ENCODE measurements at places on chromosomes 4 and X. TPM values are rescaled to one million over a fixed set of nuclear protein-coding genes. Genes with fewer than 3 reads are reported as not detected.

SPANXA2 gene
- not detected for polyA plus RNA-seq

- H3K27me3 ChIP-seq, result no peaks in the 10 kb centered on the region
- no peak overlapping the region for H3K27ac ChIP-seq
Observed at GRCh38 chrX:135543924-135544323, 23.5 kb downstream of the INTS6L start.

- H3K27me3 ChIP-seq, result no peaks in the 10 kb centered on the region
- H3K4me1 ChIP-seq, result no peaks in the 10 kb centered on the region
- no peaks in the 10 kb centered on the region for H3K36me3 ChIP-seq
- no peak overlapping the region for H3K4me3 ChIP-seq
Observed at GRCh38 chr4:152606753-152607152, 70.9 kb upstream of the FBXW7 start.

GRCh38 chr4:20983763-20984575, 283.7 kb downstream of the PACRGL start:
- no peak for DNase-seq
- no peak overlapping the region for H3K27ac ChIP-seq
- no peaks in the 10 kb centered on the region for H3K36me3 ChIP-seq
- H3K27me3 ChIP-seq, result no peaks in the 10 kb centered on the region
- no peaks in the 10 kb centered on the region for H3K4me1 ChIP-seq

EXOC1L gene
- polyA plus RNA-seq, result not detected

IL13RA2 gene
- polyA plus RNA-seq, result not detected

DNA sequence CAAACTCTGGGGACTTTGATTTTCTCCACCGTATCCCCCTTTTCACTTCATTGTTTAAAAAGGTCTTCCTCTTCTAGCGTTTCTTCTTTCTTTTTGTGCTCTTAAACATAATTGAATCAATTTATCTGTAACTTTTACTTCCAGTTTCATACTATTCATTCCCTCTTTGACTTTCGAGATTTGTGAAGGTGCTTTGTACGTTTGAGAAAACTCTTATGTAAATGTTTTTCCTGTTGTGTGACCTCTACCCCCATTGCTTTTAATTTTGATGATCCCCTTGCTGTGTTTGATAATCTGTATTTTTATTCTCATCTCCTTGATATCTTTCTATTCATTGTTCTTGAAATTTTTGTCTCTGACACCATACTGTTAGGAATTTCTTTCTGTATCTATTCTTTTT, 4.8 kb downstream of the USP38 start:
- H3K4me1 ChIP-seq, result peaks cover 49% of the 10 kb centered on the region
- no peak for DNase-seq
- no peaks in the 10 kb centered on the region for H3K27me3 ChIP-seq
- H3K4me3 ChIP-seq, result no peak overlapping the region
- peak overlapping the region; percentile 52 for H3K27ac ChIP-seq
- H3K36me3 ChIP-seq, result peaks cover 53% of the 10 kb centered on the region

GRCh38 chr4:95017305-95018064, 259.7 kb downstream of the BMPR1B start:
- no peak overlapping the region for H3K4me3 ChIP-seq
- no peak overlapping the region for H3K27ac ChIP-seq
- no peak for DNase-seq
- no peaks in the 10 kb centered on the region for H3K27me3 ChIP-seq
- H3K4me1 ChIP-seq, result no peaks in the 10 kb centered on the region
- no peaks in the 10 kb centered on the region for H3K36me3 ChIP-seq

TSC22D3 gene
- polyA plus RNA-seq, result 171 TPM

RENBP gene
- polyA plus RNA-seq, result 139 TPM

TMEM128 gene
- polyA plus RNA-seq, result 35.1 TPM

COPS4 gene
- polyA plus RNA-seq, result 16.0 TPM

- H3K27ac ChIP-seq, result no peak overlapping the region
- no peaks in the 10 kb centered on the region for H3K36me3 ChIP-seq
- no peak for DNase-seq
- no peaks in the 10 kb centered on the region for H3K27me3 ChIP-seq
Observed at GRCh38 chr4:154982187-154983047, 201.3 kb downstream of the RBM46 start.

PPP3CA gene
- 8.9 TPM for polyA plus RNA-seq

GRCh38 chr4:47668810-47669408, 169.0 kb downstream of the CORIN start:
- H3K4me3 ChIP-seq, result no peak overlapping the region
- H3K27me3 ChIP-seq, result no peaks in the 10 kb centered on the region
- no peaks in the 10 kb centered on the region for H3K4me1 ChIP-seq
- peak; percentile 15 for DNase-seq
- H3K27ac ChIP-seq, result no peak overlapping the region

AMER1 gene
- 0.02 TPM for polyA plus RNA-seq

MAGEA2 gene
- not detected for polyA plus RNA-seq

- H3K4me3 ChIP-seq, result no peak overlapping the region
- no peak overlapping the region for H3K27ac ChIP-seq
- no peaks in the 10 kb centered on the region for H3K27me3 ChIP-seq
- no peaks in the 10 kb centered on the region for H3K4me1 ChIP-seq
- no peaks in the 10 kb centered on the region for H3K36me3 ChIP-seq
Observed at GRCh38 chrX:11792461-11793421, 34.7 kb downstream of the MSL3 start.

MUC7 gene
- polyA plus RNA-seq, result not detected

DUSP9 gene
- polyA plus RNA-seq, result not detected

- no peaks in the 10 kb centered on the region for H3K27me3 ChIP-seq
- H3K4me3 ChIP-seq, result no peak overlapping the region
- no peak overlapping the region for H3K27ac ChIP-seq
- H3K4me1 ChIP-seq, result no peaks in the 10 kb centered on the region
- no peak for DNase-seq
Observed at GRCh38 chrX:25043192-25043591, 27.4 kb upstream of the ARX start.

DNA sequence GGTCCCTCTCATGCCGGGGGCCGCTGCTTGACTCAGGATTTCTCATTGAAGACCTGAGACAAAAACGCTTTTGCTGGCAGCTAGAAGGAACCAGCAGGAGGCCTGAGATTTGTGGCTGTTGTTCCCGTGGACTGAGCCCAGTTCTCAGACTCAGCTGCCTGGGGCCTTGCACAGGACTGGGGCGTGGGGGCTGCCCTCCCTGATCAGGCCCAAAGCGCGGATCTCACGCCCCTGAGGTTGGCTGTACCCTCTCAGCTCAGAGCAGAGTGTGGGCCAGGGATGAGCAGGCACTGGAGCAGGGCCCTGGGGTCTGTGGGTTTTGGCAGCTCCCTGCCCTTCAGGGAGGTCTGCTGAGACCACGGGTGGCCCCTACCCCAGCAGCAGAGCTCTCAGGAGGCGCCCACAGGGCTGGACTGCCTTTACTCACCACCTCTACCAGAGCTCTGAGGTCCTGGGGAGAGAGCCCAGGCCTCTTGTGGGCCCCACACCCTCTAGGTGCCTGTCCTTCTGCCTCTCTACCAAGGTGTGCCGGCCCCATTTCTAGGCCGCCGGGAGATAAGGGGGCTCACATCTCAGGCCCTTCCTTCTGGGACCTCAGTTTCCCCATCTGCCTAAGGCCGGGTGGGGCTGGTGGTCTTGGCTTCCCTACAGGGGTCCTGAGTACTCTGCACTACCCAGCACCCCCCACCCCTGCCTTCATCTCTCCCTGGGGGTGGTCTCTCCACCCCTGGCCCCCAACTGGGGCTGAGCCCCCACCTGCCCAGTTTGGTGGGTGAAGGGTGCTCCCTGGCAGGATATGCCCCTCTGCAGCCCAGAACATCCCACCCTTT, 5.6 kb downstream of the MSANTD1 start:
- no peaks in the 10 kb centered on the region for H3K4me1 ChIP-seq
- DNase-seq, result no peak
- H3K27ac ChIP-seq, result no peak overlapping the region
- no peak overlapping the region for H3K4me3 ChIP-seq
- H3K36me3 ChIP-seq, result no peaks in the 10 kb centered on the region
- no peaks in the 10 kb centered on the region for H3K27me3 ChIP-seq

DNA sequence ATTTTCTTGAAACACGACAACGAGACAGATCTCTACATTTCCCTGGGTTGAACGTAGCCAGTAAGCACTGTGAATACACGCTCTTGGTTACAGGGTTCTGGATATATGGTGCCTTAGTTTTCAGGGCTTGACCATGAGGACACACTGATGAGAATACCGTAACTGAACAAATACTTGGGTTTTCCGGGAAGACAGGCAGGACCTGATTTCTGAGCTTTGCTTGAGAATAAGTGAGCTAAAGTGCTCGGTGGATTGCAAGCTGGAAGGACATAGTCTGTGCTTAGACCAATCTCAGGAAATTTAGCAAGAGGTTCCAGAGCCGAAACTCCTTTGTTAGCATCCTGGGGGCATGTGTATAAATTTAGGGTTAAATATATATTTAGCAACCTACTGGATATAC, 876 bp upstream of the TACR3 start:
- H3K27me3 ChIP-seq, result peaks cover 7% of the 10 kb centered on the region
- H3K4me1 ChIP-seq, result no peaks in the 10 kb centered on the region
- H3K4me3 ChIP-seq, result no peak overlapping the region
- no peak for DNase-seq

STBD1 gene
- 1.5 TPM for polyA plus RNA-seq

TET2 gene
- polyA plus RNA-seq, result 22.6 TPM

FGB gene
- not detected for polyA plus RNA-seq

DNA sequence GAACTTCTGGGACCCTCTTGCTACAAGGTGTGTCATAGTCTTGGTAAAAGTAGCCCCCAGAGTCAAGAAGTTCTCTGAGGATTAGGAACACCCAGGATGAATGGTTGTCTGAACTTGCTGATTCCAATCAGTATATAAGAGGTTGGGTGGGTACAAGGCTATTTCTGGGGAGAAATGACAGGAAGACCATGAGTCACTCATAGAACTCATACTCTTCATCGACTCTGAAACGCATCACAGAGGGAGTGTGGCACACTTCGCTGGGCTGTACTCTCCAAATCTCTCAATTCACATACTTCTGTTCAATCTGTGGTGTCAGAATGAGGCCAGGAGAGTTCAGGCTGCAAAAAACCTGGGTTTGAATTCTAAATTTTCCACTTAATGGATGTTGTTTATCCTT, 193.2 kb upstream of the LEF1 start:
- H3K27me3 ChIP-seq, result no peaks in the 10 kb centered on the region
- no peaks in the 10 kb centered on the region for H3K36me3 ChIP-seq
- no peak overlapping the region for H3K27ac ChIP-seq
- H3K4me1 ChIP-seq, result no peaks in the 10 kb centered on the region
- no peak overlapping the region for H3K4me3 ChIP-seq

DNA sequence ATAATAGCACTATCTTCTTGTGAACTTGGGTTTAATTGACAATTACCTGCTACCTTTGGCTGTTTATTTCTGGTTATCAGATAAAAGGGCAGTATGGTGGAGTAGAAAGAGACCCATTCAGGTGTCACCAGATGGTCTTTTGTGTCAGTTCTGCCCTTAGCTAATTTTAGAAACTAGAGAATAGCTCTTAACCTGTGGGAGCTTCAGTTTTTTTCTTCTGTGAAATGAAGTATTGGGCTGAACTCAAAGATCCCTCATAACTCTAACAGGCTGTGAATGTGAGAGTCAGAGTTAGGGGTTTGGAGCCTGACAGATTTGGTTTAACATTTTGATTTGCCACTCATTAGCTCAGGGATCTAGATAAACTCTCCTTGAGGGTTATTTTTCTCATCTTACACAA, 335.2 kb downstream of the PPP1R2C start:
- no peaks in the 10 kb centered on the region for H3K27me3 ChIP-seq
- no peaks in the 10 kb centered on the region for H3K4me1 ChIP-seq
- no peak for DNase-seq
- H3K27ac ChIP-seq, result no peak overlapping the region
- no peak overlapping the region for H3K4me3 ChIP-seq

- no peak overlapping the region for H3K4me3 ChIP-seq
- no peaks in the 10 kb centered on the region for H3K27me3 ChIP-seq
- DNase-seq, result peak; percentile 32
Observed at GRCh38 chr4:25767877-25768725, 94.7 kb downstream of the SEL1L3 start.

DNA sequence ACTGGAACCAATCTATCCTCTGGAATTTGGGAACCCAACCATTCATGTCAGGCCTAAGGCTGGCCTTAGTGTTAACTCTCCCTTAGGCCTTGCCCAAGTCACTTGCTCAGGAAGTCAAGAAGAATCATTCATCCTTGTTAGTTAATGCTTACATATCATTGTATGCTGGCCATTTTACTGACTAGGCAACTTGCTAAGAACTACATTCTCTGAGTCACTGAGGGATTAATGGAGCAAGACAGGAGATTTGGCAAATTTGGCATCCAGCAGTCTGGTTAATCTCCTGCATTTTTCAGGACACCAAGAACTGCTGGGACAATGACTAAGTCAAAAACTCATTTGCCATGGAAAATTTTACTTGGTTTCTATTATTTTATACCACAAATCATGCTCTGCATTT, 115.8 kb upstream of the DDIT4L start:
- no peak for DNase-seq
- no peak overlapping the region for H3K27ac ChIP-seq
- no peaks in the 10 kb centered on the region for H3K4me1 ChIP-seq
- no peaks in the 10 kb centered on the region for H3K27me3 ChIP-seq

- peaks cover 23% of the 10 kb centered on the region for H3K27me3 ChIP-seq
- peaks cover 10% of the 10 kb centered on the region for H3K4me1 ChIP-seq
- H3K36me3 ChIP-seq, result no peaks in the 10 kb centered on the region
- no peak for DNase-seq
- no peak overlapping the region for H3K27ac ChIP-seq
Observed at GRCh38 chr4:1052231-1052671, 40.8 kb downstream of the FGFRL1 start.

DNA sequence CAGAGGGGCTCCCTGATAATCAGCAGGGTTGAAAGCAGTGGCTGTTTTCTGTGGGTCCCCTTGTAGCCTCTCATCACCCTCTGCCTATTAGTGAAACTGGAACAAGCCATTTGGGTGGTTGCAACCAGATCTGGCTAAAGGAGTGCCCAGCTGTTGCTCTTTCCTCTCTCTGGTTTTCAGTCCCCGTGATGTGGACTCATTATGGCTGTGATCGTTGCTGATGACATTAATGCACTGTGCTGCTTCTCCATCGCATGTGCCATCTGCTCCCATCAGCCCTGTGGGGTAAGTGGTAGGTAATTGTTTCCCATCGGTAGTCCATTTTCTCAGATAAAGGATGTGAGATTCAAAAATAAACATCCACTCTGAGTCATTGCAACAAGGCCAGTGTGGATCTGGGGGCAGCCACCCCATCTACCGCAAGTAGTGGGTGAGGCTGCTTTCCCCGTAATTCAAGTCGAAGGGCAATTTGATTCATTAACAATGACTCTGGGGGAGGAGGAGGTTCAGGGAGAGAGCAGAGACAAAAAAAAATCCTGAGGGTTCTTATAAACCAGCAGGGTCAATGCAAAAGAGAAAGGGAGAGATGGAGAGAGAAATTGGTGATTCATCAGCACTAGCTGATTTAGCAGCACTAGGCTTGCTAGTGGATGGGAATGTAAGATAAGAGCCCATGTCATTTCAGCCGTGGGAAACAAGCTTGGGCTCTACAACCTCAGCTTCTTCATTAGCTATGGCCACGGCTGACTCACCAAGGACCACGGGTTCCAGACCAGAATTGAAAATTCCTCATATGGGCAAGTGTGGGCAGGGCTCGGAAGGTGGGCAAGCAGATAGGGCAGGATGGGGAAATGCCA, 357.8 kb downstream of the MID1IP1 start:
- peaks cover 32% of the 10 kb centered on the region for H3K4me1 ChIP-seq
- no peak overlapping the region for H3K27ac ChIP-seq
- H3K36me3 ChIP-seq, result no peaks in the 10 kb centered on the region
- peaks cover 2% of the 10 kb centered on the region for H3K27me3 ChIP-seq

GRCh38 chrX:37776987-37777325, 2.9 kb upstream of the CYBB start:
- no peak for DNase-seq
- H3K4me3 ChIP-seq, result no peak overlapping the region
- no peaks in the 10 kb centered on the region for H3K27me3 ChIP-seq
- H3K36me3 ChIP-seq, result no peaks in the 10 kb centered on the region
- H3K27ac ChIP-seq, result peak overlapping the region; percentile 62
- peaks cover 30% of the 10 kb centered on the region for H3K4me1 ChIP-seq
